ENCODE measurements at places on chromosomes 2 and 18.

- no peak for DNase-seq
Observed at GRCh38 chr2:31192851-31193392, 24.4 kb downstream of the CAPN14 start.

DNA sequence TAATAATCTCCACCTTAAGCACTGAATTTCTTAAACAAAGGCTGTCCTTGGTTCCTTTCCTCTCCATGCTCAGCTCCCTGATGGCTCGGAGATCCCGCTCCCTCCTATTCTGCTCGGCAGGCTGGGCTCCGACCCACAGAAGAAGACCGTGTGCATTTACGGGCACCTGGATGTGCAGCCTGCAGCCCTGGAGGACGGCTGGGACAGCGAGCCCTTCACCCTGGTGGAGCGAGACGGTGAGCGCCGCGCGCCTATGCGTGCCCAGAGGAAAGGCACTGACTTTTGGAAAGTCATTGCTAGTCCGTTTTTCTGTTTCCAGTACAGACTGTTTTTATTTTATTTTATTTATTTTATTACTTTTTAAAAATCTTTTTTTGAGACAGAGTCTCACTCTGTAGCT lies 9.6 kb downstream of the CNDP2 start:
- no peak for DNase-seq

GRCh38 chr2:233477548-233478433 lies 88.8 kb downstream of the USP40 start:
- no peak for DNase-seq

DNA sequence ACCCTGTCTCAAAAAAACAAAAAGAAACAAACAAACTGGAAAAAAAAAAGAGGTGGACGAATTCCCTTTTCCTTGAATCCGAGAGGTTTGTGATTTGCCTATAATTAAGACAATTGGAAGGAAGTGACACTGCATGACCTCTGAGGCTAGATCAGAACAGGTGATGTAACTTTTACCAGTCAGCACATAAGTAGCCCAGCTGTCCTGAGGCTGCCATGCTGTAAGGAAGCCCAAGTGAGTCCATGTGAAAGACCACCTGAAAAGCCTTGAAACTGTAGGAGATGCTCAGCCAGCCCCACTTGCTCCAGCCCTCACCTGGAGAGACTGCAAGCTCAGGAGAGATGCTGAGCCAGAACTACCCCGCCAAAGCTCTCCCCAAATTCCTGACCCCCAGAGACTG lies 166.8 kb downstream of the TGIF1 start:
- no peak for DNase-seq

DNA sequence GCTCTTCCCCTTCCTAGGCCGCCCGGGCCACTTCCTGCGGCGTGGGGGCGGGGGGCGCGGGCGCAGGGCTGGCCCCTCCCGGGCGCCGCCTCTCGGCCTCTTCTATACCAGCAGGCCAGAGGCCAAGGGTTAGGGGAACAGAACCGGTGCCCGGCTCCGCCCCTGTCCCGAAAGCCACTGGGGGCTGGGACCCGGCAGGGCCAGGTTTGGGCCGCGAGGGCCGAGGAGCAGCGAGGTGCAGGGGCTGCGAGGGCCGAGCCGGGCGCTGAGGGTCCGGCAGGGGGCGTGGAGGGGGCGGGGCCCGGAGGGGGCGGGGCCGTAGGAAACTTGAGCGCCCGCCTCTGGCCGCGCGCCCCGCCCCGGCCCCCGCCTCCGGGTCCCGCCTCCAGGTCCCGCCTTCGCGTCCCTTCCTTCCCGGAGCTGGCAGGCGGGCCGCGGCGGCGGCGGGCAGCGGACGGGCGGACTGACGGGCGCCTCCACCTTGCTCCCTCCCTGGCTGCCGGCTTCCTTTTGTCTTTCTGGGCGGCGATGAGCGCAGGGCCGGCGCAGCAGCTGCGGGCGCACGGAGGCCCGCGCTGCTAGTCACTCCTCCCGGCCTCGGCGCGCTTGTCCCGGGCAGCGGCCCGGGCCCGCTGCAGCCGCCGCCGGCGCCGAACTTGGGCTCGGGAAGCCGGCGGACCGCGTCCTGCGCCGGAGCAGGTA lies at the start of gene HPCAL1:
HPCAL1 (plus strand) TSS at position 426 of the 702 bp plus-strand sequence. CDS start 116,854 bp downstream, outside the sequence.
- peak; percentile 91 for DNase-seq

Measured in GM12892 (cell line).